GM03348 (cell line): ENCODE measurements at places on chromosomes 7 and 10.

GRCh38 chr7:5854738-5855137, 25.9 kb upstream of the OCM start:
- no peak for DNase-seq

DNA sequence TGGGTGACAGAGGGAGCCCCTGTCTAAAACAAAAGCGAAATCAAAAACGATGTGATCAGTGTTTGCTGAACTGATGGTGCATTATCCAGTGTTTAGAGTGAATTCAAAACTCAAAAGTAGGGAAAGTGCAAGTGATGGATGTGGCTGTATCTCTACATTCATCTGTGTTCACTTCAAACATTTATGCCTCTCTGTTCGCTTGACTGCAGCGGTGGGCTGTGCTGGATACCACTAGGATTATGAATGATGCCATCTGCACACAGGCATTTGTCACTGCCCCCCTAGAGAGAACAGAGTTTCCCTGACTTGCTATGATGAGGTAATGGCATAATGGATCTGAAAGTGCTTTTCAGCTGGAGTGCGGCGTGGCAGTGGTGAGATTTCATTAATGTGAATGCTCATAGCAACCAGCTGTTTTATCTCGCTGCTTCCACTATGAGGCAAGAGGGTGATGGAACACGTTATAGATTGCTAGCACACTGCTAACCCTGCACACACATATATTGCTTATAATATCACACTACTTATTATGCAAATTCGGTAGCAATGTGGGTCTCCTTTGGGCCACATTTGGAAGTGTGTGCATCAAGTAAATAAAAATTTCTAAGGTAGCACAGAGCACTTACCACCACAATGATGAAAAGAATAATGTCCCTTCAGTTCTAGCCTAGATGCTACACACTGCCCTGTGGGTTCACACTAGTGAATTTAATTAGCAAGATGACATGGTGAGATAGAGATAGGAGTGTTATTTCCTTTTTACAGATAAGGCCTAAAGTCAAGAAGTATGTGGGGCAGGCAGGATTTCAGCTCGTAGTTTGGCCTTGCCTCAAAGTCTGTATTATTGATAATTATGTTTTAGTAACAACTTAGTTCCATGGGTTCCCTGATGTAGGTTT, 164.7 kb downstream of the CAMK1D start:
- DNase-seq = no peak

DNA sequence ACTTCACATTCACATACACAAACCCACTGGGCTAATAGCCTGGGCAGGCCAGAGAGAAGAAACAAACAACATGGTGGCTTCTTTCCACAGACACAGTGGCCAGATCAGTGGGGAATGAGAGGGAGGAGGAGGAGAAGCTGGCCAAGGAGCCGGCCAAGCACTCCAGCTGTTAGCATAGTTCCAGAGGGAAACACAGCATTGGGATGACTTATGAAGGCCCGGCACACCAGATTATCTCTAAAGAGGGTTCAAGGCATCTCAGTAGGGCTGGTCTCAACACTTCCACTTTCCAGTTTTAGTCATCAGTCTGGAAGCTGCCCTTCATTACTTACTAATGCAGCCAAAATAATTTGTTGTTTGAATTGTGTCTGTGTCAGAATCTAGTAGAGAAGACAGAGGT, 42.1 kb upstream of the GPR26 start:
- DNase-seq = no peak

GRCh38 chr7:87982116-87982515, 48.1 kb downstream of the ADAM22 start:
- DNase-seq = no peak

DNA sequence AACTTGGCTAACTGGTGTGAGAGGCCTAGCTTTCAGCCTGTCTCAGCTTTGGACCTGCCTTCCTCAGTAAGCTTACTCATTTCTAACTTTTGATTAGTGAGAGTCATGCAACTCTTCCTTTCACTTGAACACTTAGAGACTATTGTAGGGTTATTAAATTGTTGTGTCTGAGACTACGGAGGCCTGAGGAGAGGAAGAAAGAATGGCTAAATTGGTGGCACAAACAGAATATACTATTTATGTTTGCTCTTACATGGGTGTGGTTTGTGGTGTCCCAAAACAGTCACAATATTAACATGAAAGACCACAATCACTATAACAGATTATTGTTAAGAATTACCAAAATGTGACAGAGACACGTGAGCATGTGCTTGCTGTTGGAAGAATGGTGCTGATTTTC, 82.1 kb downstream of the TRIM24 start:
- no peak for DNase-seq

- peak; percentile 8 for DNase-seq
Measured at GRCh38 chr10:115093776-115094408, 727 bp downstream of the ATRNL1 start.

- peak; percentile 18 for DNase-seq
Measured at GRCh38 chr10:24762161-24762924, 38.7 kb upstream of the ARHGAP21 start.

- peak; percentile 41 for DNase-seq
Measured at GRCh38 chr10:102975483-102976379, 57.6 kb downstream of the CNNM2 start.

DNA sequence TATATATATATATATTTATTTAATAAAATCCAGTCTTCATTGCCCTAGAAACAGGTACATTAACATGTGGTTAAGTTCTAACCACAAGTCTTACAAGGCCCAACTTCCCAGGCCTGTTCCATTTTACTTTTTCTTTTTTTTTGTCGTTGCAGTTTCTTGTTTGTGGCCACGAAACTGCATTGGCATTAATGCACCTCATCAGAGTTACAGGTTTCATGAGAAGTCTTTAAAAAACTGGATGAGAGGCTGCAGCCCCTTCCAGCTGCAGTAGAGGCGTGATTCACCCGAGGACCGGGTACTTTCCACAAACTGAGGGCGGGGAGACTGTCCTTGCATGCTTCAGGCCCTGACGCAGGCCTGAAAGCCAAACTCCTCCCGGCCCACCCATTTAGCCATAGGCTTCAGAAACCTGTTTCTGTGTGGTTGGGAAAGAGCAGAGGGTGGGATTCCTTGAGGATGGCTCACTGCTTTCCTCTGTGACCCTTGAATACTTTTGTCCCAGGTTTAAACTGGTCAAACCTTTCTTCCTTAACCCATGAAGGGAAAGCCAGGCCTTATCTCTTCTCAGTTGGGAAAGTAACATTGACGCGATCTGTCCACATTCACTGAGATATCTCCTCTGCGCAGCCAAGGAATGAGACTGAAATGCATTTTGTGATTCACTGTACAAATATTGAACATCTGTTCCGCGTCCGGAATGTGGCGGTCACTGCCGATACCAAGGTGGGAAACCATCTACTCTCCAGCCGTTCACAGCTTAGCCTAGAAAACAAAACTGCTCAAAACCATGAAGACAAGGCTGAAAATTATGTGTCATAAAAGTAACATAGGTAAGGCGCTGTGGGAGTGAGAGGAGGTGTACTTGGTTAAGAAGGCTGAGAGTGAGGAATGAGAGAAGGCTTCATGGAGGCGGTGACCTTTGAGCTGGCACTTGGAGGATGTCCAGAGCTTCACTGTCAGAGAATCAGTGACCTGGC, 311.7 kb downstream of the GATA3 start:
- peak; percentile 2 for DNase-seq

GRCh38 chr7:56537952-56538351, 421.7 kb upstream of the NUPR2 start:
- DNase-seq = no peak

GRCh38 chr7:51299391-51300133, 17.0 kb downstream of the COBL start:
- no peak for DNase-seq

DNA sequence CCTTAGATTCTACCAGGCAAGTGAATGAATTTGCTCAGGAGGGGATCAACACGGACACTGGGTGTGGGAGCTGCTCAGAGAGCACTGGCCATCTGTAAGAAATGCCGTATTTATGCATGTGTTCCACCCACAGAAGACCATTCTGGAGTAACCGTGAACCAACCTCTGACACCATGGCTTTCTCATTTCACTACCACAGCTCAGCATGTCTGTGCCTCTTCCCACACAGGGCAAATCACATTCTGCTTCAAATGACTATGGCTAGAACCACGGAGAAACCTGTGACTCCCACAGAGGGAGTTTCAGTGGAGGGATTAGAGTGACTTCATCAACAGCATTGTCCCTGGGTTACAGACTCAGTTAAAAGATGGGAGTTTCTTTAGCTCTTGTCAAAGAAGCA, 893.4 kb downstream of the XPNPEP1 start:
- DNase-seq = no peak

DNA sequence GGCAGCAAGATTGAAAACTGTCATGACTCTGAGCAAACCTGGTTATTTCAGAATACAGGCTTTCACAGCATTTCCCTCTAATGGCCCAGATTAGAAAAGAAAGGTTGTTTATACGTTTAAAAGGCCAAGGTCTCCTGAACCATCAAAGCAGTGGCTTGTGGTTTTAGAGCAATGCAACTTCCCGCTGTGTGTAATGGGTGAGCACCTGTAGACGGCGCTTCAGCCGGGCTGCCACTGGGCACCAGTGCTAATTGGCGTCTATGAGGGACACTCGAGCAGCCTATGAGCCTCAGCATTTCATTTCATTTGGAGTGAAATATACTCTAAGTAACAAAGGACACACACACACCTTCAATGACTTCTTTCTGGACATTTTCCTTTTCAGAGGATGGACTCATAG, 671.0 kb upstream of the FZD8 start:
- no peak for DNase-seq

GRCh38 chr7:77309714-77310220, 106.4 kb downstream of the GSAP start:
- DNase-seq = no peak

- DNase-seq = no peak
Measured at GRCh38 chr7:43868681-43869005, 674 bp downstream of the MRPS24 start.

- no peak for DNase-seq
Measured at GRCh38 chr10:76393875-76394706, 962.7 kb downstream of the LRMDA start.

GRCh38 chr10:36681751-36682632, 443.4 kb upstream of the ANKRD30A start:
- DNase-seq = no peak

DNA sequence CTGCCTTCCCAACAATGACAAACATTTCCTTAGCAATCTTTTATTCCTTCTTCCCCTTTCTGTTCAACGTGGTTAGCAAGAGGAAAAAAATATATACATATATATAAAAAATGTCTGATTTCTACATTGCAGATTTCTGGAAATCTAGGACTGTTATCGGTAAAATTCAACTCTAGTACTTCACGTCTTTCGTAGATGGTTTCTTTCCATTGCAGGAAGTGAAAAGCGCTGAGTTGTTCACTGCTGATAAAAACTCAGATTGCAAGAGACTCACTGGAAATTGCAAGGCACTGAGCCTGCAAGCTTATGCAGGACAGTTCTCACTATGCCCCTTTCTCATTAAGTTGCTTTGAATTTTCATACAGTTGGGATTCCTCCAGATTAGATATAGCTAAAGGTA, 23.9 kb downstream of the KIN start:
- DNase-seq = no peak

DNA sequence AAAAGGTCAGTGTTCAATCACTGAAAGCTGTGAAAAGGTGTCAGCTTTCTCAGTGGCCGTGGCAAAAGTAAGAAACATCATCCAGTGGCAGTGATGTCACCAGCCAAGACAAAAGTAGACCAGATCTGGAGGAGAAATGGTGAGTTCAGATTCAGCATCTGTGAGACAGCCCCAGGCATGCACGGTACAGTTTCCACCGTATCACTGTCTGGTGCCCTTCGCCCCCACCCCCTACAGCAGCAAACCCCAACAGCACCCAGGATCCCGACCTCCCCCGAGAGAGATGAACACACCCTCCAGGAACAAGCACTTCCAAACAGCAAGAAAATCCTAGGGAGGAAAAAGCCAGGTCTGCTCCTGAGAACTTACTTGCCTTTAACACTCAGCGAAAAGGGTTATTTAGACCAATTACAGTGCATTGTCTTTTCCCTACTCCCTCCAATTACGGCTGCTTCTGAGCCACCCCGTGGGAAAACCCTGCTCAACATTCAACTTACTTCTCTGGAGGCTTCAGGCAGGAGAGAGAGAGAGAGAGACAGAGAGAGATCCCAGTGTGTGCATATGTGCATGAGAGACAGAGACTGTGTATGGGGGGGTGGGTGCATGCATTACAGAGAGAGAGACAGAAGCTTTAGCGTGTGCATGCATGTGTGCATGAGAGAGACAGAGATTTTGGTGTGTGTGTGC, 189.6 kb downstream of the GRID1 start:
- no peak for DNase-seq

- DNase-seq = no peak
Measured at GRCh38 chr7:129160161-129160905, 15.8 kb downstream of the TSPAN33 start.

GRCh38 chr7:98456866-98457265, 56.0 kb upstream of the BAIAP2L1 start:
- DNase-seq = no peak

DNA sequence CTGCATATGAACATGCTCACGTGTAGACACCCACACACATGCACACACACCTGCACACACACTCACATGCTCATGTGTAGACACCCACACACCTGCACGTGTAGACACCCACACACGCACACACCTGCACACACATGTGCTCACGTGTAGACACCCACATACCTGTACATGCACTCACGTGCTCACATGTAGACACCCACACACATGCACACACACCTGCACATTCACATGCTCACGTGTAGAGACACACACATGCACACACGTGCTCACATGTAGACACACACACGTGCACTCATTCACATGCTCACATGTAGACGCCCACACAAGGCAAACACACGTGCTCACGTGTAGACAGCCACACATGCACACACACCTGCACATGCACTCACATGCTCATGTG, 275.8 kb downstream of the PTPRN2 start:
- no peak for DNase-seq

DNA sequence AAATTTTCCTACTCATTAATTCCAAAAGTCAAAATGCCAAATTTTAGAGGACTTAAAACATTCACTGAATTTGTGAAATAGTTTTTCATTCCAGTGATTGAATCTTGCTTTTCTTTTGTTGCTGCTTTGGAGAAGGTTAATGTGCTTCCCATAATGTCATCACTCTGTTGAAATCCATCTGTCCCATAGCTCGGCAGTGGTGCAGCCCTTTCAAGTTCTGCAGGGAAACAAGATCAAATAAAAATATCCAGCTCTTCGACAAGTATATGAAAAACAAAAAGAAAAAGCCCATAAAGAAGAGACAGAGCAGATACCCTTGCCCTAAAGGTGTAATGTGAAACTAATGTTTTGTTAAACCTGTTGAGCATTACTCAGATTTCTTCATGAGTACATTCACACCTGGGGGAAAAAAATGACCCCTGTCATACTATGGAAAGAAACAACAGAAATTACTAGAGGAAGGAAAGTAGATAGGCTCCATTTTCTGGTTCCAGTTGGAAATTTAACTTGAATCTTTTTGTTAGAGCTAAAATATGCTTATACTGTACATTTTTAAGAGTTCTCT, 35.1 kb downstream of the AGR3 start:
- DNase-seq = no peak

DNA sequence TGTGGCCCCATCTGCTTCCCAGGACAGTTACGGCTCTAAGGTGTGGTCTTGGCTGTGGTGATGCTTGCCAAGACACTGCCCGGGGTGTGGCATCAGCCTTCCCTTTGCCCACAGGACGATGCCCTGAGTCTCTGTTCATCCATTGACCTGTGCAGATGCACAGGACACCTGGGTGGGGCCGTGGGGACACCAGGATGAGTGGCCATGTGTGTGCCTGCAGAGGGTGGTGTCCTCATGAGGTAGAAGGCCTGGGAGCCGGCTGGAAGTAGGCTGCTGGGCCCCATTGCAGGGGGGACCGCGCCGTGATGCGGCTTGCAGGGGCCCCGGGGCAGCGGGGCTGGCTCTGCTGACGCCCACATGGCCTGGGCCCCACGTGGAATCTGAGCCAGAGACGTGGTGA, 22.4 kb upstream of the PWWP2B start:
- no peak for DNase-seq
